ENCODE measurements at places on chromosomes 5 and 9. TPM values are rescaled to one million over a fixed set of nuclear protein-coding genes. Genes with fewer than 3 reads are reported as not detected.

GRCh38 chr5:1419476-1420210 is 25.6 kb downstream of the SLC6A3 start:
- H3K4me3 ChIP-seq = no peak overlapping the region
- no peaks in the 10 kb centered on the region for H3K36me3 ChIP-seq
- DNase-seq = no peak

DNA sequence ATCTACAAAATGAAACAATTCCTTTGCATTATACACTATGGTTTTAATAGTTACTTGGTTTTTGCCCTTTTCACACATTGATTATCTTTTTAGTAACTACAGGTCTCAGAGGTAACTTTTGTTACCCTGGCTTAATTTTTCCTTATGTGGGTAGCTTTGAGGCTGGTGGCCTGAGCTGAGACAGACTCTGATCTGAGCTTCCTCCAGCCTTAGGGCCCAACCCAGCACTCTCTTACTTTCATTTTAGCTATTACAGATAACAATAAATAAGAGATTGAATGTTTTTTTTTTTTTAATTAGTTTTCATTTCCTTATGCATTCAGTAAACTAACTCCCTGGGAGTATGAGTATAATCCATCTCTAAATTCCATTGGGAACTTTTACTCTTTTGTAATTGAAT is 15.1 kb upstream of the OXCT1 start:
- peaks cover 10% of the 10 kb centered on the region for H3K27me3 ChIP-seq
- no peaks in the 10 kb centered on the region for H3K36me3 ChIP-seq
- no peak overlapping the region for H3K27ac ChIP-seq
- H3K4me1 ChIP-seq = peaks cover 12% of the 10 kb centered on the region
- H3K4me3 ChIP-seq = no peak overlapping the region

GRCh38 chr5:110088676-110089436 is 399.1 kb downstream of the MAN2A1 start:
- H3K27ac ChIP-seq = no peak overlapping the region
- no peak for DNase-seq
- H3K4me1 ChIP-seq = peaks cover 9% of the 10 kb centered on the region
- H3K4me3 ChIP-seq = no peak overlapping the region
- H3K36me3 ChIP-seq = no peaks in the 10 kb centered on the region

DNA sequence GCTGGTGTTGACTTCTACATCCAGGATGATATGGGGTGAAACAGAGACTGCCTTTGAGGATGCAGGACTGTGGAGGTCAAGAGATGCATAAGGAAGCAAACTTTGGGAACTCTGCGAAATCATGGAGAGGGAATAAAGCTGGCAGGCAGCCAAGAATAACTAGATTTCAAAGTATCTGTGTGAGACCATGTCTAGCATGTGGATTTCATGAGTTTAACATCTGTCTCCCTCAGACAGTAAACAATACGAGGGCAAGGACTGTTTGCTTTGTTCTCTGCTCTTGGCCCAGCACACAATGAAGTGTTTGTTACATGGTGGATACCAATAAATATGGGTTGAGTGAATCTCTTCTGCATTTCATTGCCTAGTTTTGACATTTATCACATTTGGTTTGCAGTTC is 71.3 kb downstream of the RASEF start:
- no peak for DNase-seq
- H3K4me1 ChIP-seq = peaks cover 26% of the 10 kb centered on the region
- no peak overlapping the region for H3K27ac ChIP-seq
- H3K36me3 ChIP-seq = no peaks in the 10 kb centered on the region

DNA sequence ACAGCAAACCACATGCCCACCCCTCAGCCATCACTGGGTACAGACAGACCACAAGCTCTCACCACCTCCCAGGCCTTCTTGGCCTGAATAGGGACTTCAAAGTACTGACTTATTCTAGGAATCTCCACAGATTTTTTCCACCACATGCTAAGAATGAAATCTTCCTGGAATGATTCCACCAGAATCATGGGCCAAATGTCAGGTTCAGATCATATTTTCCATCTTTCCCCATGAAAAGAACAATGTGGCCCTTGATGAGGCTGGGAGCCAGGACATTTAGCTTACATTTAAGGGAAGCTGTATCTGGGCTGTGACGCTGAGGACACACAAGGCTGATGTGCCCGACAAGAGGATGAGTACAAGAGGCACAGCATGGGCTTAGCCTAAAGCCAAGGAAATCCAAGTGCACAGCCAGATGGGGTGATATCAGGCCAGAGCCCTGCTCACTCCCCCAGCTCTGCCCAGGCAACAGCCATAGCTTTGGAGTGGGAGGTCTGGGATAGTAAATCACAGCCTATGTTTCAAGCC is 28.1 kb downstream of the ACSL6 start:
- H3K27me3 ChIP-seq = peaks cover 14% of the 10 kb centered on the region
- H3K4me3 ChIP-seq = peak overlapping the region; percentile 9
- H3K4me1 ChIP-seq = peaks cover 34% of the 10 kb centered on the region
- peaks cover 4% of the 10 kb centered on the region for H3K36me3 ChIP-seq

DNA sequence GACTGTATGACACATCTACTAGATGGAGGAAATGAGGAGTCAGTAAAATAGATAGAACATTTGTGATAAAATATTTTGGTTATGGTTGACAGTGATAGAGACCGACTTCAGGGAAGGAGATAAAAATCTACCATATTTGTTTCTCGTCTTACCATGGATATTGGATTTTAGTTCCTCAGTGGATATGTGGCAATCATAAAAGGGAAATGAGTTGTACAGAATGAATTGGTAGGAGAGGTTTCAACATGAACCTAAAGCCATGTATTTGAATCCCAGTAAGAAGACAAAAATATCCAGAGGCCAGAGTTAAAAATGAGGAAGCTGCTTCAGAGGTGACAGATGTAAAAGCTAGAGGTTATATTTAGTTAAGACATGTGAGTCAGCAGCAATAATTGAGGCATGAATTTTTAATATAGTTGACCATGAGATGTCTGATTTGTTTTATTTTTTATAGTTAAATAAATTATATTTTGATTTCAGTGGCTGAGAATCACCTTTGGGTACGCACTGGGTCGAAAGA is 480.4 kb upstream of the TUSC1 start:
- no peak overlapping the region for H3K4me3 ChIP-seq
- no peaks in the 10 kb centered on the region for H3K36me3 ChIP-seq
- no peaks in the 10 kb centered on the region for H3K4me1 ChIP-seq
- DNase-seq = no peak

- no peaks in the 10 kb centered on the region for H3K4me1 ChIP-seq
- H3K36me3 ChIP-seq = no peaks in the 10 kb centered on the region
- H3K4me3 ChIP-seq = no peak overlapping the region
- H3K27me3 ChIP-seq = no peaks in the 10 kb centered on the region
These were observed 31.5 kb downstream of the CCDC171 start for GRCh38 chr9:15584379-15584778.

HTR4 gene
- total RNA-seq = not detected

RUSC2 gene
- 1.9 TPM for total RNA-seq

SPACA9 gene
- 7.7 TPM for total RNA-seq
